ENCODE measurements at places on chromosomes 6 and 20.

DNA sequence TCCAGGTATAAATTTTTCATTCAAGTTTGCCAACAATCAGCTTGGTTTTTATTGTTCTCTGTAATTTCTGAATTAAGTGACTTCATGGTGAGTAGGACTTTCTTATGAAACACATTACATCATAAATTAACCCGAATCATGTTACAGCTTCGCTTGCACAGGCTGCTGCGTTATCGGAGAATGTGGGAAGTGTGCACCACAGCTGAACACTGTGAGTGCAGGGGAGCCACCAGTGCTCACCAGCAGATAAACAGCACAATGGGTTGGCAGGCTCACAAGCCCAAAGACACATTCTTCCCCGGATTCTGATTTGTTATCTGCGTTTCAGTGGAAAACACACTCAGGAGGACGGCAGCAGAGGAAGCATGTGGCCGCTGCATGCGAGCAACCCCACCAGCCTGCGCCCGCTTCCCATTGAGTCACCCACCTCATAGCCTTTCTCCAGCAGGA is 121.1 kb downstream of the GMDS start:
- no peak for DNase-seq

GRCh38 chr20:57624124-57624523 is 3.9 kb upstream of the ZBP1 start:
- DNase-seq = no peak

GRCh38 chr6:150800674-150801314 is 64.7 kb upstream of the MTHFD1L start:
- no peak for DNase-seq

- DNase-seq = no peak
Observed at GRCh38 chr6:82172594-82172993, 75.0 kb downstream of the IBTK start.

GRCh38 chr20:53390770-53391169 is 202.9 kb downstream of the ZNF217 start:
- DNase-seq = no peak

DNA sequence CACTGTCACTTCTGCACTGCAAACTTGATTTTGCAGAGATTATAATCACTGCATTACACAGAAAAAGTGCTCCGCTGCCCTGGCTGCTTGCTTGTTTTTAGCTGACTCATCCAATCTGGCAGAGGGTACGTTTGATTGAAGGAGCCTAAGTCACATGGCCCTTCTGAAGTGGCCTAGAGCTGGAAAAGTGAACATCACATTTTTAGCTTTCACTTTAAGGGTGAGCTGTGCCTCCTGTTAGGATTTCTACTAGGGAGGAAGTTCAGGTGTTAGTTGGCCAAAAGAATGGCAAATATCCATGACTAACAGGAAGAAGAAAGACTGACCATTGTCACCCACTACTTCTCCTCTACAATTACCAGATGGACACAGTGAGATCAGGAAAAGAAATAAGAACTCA is 889.1 kb upstream of the MAP3K7 start:
- DNase-seq = no peak

GRCh38 chr6:103079867-103080266 is 1686.4 kb downstream of the GRIK2 start:
- no peak for DNase-seq

Measured in CD4-positive, alpha-beta T cell treated with Interleukin-17A for 4 hours (primary cell).